ENCODE measurements at places on chromosomes 7 and 10.

- no peak for DNase-seq
These were observed 674.4 kb downstream of the TYW1 start for GRCh38 chr7:67671006-67671548.

DNA sequence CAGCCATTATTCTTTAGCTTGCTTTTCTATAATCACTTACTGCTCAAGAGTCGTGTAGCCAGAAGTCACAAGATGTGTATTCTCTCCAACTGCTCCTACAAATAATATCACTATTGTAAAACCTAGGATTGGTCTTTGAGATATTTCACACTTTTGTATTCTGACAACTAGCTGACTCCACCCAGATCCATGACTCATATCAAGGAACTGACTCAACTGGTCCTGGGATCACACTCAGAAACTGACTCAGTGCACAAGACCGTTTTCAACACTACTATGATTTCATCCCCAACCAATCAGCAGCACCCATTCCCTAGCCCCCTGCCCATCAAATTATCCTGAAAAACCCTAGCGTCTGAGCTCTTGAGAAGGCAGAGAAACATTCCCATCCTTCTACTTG lies 56.5 kb upstream of the ORC5 start:
- no peak for DNase-seq

DNA sequence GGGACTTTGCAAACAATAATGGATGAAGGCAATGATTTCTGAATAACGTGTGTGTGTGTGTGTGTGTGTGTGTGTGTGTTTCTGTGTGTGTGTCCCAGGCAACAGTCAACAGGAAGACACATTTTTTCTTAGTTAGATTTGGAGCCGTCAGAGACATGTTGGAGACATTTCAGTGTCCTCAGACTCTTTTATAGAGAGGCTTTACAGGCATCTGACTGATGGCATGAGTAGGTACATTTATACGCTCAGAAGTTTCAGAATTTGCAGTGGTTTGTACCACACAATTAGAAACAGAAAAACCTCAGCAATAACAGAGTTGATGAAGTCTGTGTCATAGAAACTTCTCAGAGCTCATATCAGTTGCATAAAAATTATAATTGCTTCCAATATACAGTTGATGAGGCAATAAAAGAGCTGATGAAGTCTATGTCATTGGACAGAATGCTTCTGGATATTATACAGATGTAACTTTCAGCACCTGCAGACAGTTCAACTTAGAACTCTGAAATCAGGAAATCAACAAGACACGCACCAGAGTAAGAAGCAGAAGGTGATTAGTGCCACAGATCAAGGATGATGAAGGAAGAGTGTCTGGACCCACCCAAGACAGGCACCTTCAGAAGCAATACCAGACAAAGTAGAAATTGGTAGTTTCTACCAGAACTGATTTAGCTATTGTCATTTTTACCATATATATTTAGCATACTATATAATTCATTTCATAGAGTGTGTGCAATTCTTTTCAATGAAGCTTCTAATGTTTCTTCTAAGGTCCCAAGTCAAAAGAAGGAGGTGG lies 104.5 kb upstream of the LYZL1 start:
- no peak for DNase-seq

GRCh38 chr10:32347363-32348022 lies 535 bp upstream of the EPC1 start:
- no peak for DNase-seq

DNA sequence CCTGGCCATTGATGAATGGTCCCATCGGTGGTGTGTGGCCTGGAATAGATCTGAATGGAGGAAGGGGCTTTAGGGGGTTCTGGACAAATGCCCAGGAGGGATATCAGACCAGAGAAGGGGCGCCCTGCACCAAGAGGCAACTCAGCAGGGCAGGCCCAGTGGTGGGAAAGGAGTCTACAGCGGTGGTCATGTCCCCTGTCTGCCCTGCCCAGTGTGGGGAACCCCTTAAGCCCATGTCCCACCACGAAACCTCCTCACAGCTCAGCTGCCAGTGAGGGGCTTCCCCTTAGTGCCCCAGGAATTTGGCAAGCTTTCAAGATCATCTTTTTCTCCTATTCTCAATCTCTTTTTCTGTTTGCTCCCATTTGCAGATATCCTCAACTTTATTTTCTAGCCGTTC lies 14.1 kb upstream of the CCSER2 start:
- no peak for DNase-seq

DNA sequence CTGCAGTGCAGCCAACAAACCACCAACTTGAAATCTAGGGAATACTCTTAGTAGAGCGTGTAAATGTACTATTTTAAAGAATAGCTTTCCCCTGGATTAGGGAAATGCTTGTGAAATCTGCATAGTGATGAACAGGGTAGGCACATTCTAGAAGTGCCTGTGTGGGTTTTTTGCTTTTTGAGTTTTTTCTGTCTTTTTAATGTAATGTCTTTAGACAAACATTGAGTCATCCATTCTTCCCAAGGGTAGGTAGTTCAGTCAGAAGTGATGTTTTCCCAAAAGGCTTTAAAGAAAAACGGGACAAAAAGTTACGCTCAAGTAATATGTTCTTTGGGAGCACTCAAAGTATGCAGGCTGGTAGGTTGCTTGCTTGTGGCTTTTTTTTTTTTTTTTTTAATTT lies 130.0 kb downstream of the AUTS2 start:
- DNase-seq, result no peak

DNA sequence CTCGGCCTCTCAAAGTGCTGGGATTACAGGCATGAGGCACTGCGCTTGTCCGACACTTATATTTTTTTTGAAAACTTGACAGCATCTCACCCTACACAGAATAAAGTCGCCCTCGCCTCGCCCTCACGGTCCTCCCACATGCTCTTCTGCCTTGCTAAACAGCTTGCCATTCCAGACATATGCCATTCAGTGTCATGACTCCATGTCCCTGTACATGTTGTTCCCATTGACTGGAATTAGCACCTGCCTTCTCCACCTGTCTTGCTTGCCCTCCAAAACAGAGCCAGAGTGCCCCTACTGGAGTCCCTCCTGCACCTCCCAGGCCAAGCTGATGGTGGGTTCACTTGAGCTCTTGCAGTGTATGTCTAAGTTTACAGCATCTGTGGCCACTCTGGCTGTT lies 6.2 kb downstream of the NIPSNAP2 start:
- DNase-seq, result no peak

DNA sequence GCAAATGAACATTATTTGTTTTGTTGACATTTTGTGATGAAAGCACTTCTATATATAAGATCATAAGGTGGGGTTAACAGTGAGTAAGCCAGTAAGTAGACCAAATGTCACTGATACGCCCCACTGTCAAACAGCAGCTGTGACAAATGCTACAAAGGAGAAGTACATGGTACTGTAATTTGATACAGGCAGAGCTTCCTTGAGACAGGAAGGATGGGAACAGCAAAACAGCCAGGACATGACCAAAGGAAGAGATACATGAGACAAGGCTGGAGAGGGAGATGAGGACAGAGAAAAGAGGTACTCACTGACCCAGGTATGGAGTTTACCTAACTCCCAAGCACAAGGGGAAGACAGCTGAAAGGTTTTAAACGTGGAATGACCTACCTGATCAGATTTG lies 127.0 kb downstream of the SRPK2 start:
- DNase-seq, result no peak

- DNase-seq, result no peak
These were observed 145.0 kb upstream of the YAE1 start for GRCh38 chr7:39421251-39421650.

GRCh38 chr7:111368381-111369065 lies 193.8 kb downstream of the IMMP2L start:
- DNase-seq, result no peak

GRCh38 chr10:92404612-92405418 lies 113.8 kb downstream of the MARCHF5 start:
- no peak for DNase-seq

DNA sequence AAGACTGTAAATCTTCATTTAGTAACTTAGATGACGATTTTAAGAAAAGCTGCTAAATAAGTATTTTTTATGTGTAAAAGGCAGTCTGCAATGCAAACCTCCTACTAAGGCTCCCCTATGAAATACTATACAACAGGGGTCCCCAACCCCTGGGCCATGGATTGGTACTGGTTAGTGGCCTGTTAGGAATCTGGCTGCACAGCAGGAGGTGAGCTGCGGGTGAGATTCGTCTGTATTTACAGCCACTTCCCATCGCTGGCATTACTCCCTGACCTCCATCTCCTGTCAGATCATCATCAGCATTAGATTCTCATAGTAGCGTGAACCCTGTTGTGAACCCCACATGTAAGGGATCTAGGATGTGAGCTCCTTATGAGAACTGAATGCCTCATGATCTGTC lies 580.4 kb downstream of the MAGI2 start:
- DNase-seq, result no peak

GRCh38 chr7:152910545-152911225 lies 151.1 kb downstream of the ACTR3B start:
- no peak for DNase-seq

- no peak for DNase-seq
These were observed 49.9 kb downstream of the DNAJC1 start for GRCh38 chr10:21953585-21954057.

- peak; percentile 53 for DNase-seq
These were observed 5.8 kb downstream of the TSPAN15 start for GRCh38 chr10:69456880-69457693.

DNA sequence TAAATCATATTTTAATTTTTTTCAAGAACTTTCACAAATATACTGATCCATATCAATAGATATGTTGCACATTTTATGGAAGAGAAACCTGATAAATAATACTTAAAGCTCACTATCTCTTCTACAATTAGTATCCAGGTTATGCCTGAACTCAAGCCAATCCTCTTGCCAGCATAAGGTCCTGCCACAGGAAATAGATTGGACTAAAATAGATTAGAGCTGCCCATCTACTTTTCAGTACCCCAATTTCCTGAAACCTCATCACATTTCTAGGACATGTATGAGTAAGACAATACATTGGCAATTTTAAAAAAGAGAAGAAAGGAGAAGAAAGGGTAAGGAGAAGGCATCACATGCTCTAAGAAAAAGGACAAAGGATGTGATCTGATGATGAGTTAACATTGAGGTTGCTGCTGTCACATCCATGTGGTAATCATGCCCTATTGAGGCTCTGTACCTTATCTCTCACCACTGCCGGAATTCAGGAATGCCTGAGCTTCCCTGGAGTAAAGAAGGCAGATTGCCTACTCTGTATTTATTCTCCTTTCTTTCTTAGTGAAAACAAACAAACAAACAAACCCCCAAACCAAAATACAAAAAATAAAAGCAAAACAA lies 199.7 kb downstream of the ANK3 start:
- no peak for DNase-seq

- DNase-seq, result peak; percentile 66
These were observed 50.8 kb downstream of the ZRANB1 start for GRCh38 chr10:124992462-124993344.

DNA sequence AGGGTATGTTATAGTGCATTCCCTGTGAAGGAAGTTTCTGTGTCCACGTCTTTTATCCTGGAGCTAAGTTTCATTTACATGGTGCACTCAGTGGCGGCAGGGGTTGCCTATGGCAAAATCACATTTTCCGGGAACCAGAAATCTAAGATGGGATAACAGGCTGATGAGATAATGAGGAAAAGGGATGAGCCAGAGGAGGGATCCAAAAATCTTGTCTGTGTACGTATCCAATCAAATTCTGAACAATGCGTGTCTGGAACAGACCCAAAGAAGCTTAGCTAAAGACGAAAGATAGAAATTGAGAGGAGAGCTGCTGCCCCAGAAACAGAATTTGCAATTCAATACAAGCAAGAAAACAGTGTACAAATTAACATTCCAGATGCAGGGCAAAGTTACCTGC lies 16.1 kb downstream of the LANCL2 start:
- DNase-seq, result no peak

GRCh38 chr7:1923409-1924257 lies 253.6 kb downstream of the ELFN1 start:
- DNase-seq, result no peak

DNA sequence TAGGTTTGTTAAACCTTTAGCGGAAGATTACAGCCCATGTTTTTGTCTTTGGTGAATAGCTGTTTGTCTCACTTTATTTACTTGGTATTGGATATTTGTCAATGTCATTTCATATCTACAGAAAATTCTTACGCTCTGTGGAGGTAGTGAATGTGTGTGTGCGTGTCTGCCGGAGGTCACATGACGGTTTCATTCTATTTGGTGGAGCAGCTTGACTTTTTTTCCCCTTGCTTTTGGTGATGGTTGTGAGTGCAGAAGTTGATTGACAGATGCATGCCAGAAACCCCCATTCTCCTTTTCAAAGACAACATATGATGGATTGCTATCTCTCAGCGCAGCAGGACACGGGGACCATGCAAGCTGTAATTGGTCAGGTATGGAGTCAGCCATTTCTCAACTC lies at the start of gene POU6F2:
Gene POU6F2, plus strand, starts transcription at position 225 of the 400 bp plus-strand sequence. Its CDS starts 45 bp downstream, at position 270.
- no peak for DNase-seq

DNA sequence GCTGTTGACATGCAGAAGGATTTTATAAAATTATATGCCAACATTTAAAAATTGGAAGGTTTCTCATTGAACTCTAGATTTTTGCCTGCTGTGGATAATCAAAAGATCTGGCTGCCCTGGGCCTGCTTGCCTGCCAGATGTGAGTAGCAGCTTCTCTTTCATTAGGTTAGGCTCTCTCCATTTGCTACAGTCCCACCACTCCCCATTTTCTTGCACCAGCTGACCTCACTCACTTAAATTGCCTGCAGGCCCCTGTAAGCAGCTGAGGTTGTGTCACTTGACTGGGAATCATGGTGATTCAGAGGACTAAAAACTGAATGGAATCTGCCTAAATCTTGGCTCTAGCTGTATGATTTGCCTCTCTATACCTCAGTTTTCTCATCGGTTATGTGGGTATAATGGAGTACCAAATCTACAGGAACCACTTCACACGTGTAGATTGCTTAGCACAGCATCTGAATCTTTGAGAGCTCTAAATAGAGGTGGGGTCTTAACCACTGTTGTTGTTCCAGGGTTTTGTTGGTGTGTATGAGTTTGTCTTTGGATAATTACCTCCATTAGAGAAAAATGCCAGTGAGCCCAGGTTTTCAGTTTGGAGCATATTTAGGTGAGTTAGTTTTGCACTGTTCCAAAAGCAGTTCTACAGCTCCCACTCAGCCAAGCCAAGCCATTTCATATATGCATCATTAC lies 18.6 kb upstream of the RAPGEF5 start:
- DNase-seq, result no peak

DNA sequence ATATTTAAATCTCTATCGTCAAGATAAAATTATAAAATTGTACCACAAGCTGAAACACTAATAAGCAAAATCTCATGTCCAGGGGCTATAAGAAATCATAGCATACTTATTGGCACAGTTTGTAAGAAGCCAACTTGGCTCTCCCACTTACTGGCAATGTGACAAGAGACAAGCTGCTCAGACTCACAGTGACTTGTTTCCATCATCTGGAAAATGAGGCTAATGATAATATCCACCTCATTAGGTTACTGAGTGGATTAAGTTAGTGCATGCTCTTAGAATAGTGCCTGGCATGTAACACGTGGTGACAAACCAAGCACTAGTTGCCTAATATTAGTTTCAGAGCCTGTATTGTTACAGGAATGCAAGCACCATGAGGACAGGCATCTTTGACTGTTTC lies 234.4 kb downstream of the GLI3 start:
- DNase-seq, result no peak

Measured in upper lobe of right lung (tissue), 1 donor.